ENCODE measurements at places on chromosomes 2 and 18.

- DNase-seq: no peak
Measured at GRCh38 chr18:58993260-58993659, 128.6 kb downstream of the ZNF532 start.

DNA sequence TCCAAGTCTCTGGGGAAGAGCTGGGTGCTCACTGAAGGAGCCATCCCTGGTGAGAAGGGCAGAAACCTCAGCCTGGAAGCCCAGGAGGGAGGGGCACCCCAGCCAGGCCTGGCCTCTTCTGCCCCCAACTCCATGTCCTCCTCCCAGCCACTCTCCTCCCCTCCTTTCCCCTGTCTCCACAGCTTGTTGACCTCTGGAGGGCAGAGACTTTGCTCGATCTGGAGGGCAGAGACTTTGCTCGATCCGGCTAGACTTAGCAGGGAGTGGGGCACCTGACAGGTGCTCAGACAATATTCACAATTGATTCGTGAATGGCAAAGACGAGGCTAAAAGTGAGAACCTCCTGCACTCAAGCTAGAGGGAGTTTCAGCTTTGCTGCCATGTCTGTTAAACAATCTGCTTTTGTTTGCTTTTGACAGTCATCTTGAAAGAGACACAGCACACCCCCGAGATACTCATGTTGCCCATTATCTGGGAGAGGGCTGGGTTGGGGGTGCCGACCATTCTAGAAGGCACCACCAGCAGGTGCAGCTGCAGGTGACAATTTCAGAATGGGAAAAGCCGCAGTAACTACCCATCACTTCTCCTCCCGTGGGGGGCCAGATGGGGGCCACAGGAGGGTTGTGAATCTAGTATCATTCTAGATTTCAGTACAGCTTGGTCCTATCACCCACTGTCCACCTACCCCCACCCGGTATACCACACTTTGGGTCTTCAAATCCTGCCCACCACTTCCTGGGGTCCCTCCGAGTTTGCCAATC is 54.8 kb downstream of the DNMT3A start:
- no peak for DNase-seq

DNA sequence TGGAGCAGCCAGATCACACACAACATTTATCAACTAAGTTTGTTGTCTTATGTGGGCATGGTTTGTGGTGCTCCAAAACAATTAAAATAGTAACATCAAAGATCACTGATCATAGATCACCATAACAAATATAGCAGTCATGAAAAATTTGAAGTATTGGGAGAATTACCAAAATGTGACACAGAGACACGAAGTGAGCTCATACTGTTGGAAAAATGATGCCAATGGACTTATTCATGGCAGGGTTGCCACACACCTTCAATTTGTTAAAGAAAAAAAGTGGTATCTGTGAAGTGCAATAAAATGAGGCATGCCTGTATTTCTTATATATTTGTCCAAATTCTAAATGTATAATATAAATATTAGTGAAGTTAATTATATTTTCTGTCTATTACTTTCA is 42.9 kb upstream of the CABYR start:
- no peak for DNase-seq

- DNase-seq: no peak
Measured at GRCh38 chr2:94869131-94869530, 2.1 kb upstream of the TEKT4 start.

DNA sequence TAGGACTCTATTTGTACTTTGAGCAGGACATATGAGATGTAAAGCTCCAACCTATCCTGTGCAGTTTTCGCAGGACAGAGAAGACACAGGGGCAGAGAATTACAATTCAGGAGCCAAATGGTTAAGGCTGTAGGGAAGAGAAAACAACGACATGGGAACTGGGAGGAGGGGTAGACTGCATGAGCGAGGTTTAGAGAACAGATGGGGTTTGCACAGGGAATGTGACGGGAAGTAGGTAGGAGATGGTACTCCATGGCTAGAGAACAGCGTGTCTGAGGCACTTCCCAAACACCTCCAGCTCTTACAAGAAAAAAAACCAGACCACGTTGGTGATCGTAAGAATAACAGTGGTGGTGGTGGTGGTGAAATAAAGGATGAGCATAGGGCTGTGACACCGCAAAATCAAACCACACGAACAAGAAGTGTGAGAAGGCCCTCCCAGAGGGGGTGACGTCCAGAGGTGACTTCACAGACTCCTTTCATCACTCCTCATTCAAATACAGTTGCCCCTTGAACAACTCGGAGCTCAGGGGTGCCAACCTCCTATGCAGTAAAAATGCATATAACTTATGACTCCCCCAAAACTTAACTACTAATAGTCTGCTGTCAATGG is 92.7 kb downstream of the FARSB start:
- no peak for DNase-seq

DNA sequence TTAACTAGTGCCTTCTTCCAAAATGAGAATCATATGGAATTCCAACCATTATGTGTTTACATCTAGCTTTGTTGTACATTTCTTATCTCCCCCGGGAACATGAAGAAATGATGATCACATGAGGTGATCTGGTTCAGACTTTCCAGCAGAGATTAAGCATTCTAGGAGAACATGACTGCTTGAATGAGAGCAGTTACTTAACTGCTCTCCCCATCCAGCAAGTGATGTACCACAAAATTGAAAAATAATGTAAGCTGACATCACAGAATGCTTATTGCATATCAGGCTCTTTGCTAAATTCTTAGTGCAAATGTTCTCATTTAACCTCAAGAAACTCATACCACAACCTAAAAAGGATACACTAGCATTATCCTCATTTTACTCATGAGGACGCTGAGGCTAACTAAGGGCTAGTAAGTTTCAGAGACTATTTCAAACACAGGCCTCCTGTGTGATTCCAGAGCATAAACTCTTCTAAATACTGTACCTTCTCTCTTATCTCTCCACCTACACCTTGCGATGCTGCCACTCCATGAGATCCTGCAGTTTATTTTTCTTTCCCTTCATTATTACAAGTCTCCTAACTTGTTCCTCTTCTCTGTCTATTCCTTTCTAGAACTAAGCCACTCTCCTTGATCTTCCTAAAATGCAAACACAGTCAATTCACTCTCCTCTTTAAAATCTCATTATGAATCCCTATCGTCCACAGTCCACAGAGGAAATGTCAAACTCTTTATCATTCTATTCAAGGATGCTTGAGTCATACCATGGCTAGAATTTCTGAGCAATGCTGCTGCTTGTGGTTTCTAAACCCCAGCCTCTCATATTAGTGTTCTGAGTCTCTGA is 1224.8 kb upstream of the ZEB2 start:
- no peak for DNase-seq

GRCh38 chr2:69026026-69026425 is 13.0 kb downstream of the ANTXR1 start:
- DNase-seq: peak; percentile 5

DNA sequence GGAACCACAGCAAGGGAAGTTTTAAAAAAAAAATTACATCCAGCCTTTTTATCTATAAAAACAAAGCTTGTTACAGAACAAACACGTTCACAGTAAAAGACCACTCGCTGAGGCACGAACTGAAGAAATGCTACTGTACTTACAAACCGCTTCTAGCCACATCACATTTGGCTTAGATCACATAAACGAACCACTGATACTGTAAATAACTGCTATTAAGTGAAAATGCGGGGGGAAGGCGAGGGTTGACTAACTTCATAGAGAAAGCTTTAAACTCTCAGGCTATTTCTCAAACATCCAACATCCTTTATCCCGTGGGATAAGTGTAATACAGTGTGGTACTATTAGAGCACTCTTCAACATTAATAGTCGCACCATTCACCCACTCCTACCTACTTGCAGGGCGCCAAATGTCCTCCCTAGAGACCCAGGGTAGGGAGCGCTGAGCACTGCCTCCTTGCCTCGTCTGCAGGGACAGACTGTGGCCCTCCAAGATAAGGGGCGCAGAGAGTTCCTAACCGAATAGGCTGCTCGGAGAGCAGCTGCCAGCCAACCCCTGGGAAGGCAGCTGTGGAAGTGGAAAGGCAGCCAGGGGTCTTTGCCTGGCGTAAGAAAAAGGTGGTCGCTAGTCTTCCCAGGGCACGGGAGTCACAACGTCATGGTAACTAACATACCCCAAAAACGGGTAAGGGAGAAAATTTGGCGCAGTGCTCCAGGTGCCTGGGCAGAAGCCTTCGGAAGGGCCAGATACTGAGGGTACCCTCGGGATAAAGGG is 854 bp downstream of the GPR155 start:
- DNase-seq: peak; percentile 19

DNA sequence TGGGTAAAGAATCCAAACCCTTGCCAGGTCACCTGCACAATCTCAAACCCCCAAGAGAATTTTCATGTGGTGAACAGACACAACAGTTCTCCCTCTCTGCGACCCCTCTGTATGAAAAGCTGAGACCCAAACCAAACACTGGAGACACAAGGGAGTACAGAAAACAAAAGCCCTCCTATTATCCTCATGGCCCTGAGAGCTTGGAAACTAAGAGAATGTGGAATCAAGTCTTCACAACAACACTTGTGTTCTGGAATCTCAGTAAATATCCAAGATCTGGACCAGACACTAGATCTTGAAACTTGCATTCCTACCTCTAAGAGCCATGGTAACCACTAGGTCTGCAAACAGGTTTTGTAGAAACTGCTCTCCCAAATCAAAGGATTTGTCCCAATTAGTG is 50.1 kb upstream of the CCDC150 start:
- no peak for DNase-seq

DNA sequence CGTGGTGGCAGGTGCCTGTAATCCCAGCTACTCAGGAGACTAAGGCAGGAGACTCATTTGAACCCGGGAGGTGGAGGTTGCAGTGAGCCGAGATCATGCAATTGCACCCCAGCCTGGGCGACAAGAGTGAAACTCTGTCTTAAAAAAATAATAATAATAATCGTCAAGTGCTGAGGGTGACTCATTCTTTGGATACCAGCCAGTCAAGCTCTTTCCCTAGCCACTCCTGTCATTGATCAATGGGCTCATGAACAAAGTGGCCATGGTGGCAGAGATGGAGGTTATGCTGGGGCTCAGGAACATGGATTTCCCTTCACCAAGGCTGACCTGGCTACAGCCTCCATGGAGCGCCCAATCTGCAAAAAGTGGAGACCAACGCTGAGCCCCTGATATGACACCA is 94.5 kb upstream of the HAAO start:
- no peak for DNase-seq

GRCh38 chr2:141554810-141555209 is 576.0 kb downstream of the LRP1B start:
- no peak for DNase-seq

DNA sequence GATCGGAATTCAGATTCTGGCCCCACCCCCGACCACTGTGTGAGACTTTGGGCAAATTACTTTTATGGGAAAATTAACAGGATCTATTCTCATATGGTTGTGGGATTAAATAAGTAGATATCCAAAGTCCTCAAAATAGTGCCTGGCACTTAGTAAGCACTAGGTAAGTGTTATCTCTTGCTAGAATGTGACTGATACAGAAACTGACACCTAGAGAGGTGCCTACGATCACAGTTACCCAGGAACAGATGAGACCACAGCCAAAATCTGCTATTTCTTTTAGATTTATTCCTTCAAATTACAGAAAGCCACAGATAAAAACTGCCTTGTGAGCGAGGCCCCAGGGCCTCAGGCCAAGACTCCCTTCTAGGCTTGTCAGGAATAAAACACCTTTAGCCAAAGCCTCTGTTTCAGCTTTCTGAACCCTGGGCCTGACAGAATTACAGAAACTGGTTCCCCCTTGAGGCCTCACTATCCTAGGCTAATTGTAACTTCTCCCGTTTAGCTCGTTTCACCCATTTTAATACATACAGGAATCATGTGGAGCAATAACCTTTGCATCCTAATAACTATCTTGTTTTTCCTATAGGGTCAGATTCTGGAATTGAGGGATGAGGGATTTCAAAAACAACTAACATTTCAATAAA is 22.3 kb upstream of the CHMP1B start:
- DNase-seq: no peak

DNA sequence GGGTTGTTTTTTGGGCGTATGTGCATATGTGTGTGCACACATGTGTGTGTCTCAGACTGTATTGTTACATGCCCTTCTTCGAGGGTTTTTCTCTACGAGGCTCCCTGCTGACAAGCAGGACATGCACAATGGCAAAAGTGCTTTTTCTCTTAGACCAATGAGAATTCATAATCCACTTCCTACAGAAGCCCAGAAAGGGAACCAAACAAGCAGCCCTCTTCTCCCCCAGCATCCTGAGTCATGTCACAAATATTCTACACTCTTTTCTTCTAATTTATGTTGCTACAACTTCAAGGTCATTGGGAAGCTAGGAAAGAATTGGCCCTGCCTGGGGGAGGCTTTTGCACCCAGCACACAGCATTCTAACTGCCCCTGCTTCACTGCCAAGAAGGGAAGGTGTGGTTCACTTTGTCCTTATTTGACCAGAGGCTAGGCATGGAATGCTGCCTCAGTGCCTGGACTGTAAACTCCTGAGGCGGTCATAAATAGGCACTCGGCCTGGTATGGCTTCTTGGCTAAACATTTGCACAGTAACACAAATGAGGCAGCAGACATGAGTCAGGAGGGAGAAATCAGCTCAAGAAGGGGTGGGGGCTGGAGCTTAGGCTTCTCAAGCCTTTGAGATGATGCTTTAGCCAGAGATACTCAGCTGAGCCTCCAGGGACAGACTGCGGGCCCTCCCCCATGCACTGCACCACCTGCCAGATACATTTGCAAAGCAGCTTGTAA is 92.7 kb upstream of the KLF7 start:
- no peak for DNase-seq

DNA sequence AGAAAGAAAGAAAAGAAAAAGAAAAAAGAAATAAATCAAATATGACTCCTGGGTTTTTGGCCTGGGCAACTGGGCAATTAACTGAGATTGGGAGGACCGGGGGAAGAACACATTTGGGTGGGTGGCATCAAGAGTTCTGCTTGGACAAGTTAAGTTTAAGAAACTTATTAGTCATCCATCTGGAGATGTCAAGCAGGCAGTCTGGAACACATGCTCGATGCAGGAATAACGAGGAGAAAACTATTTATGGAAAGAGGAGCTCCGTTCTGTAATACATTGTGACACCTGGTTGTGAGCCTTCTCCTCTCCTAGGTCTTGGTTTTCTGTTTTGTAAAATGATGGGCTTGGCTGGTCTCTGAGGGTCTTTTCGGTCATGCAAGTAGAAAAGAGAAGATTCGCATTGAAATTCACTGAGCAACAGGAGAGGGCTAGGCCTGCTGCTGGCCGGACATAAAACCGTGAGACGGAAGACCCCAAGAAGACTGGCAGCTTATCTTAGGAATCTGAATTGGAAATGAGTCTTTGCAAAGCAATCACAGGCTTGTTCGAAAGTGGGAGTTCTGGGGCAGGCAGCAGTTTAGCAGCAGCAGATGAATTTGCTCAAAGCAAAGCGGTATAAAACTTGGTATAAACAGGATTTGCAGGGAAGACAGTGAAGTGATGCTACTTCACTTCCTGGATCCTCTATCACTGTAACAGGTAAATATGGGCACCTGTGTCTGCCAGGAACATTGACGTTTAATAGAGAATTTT is 51.4 kb downstream of the E2F6 start:
- DNase-seq: no peak

GRCh38 chr2:178530625-178531142 is 50.4 kb downstream of the PLEKHA3 start:
- DNase-seq: peak; percentile 13

GRCh38 chr2:111653103-111653624 is 230.8 kb downstream of the ANAPC1 start:
- no peak for DNase-seq
